SW480 (cell line): ENCODE measurements at places on chromosomes 5 and 9.

GRCh38 chr5:64680289-64680688, 10.0 kb upstream of the SHISAL2B start:
- no peak for DNase-seq

GRCh38 chr5:159106193-159106568, 6.5 kb upstream of the EBF1 start:
- no peak for DNase-seq

DNA sequence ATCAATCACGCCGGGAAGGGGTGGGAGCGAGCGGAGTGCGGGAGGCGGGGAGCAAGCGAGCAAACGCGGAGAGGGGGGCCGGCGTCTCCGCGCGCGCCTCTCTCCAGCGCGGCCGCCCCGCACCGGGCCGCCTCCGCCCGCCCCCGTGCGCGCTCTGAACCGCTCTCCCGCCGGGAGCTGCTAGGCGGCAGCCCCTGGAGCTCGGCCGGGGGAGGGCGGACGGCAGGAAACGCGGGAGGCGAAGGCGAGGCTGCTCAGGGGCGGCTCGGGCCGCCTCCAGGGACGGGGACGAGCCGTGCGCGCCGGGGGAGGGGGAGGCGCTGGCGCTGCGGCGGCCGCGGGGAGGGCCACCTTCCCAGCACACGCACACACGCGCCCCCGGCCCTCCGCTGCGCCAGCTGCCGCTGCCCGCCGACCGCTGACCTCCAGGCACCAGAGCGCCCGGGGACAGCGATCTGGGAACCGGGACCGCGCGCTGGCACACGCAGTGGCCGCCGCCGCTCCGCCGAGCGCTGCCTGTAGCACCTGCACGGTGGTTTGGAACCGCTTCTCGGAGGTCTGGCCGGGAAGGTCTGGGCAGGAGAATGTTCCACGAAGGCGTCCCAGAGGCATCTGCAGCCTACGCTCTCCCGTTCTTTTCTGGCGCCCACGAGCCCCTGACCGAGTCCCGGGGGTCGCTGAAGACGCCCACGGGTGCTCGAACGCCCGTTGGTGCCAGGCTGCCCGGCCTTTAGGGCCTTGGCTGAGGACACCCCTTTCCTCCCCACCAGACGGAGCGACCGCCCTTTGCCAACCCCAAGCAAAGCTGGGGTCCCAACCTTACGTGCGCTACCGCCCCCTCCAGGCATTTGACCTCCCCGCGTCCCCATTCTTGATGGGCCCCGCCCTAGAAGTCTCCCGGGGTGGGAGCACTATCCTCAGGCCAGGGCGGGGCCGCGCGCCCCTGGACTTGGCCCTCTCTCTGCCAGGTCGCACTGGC, at the start of gene GABBR2:
TSS of gene GABBR2 (minus strand) at position 3 of the 979 bp plus-strand sequence. CDS start 198 bp downstream, outside the sequence.
- no peak for DNase-seq

GRCh38 chr5:65066387-65067146, 297.8 kb downstream of the CWC27 start:
- no peak for DNase-seq

DNA sequence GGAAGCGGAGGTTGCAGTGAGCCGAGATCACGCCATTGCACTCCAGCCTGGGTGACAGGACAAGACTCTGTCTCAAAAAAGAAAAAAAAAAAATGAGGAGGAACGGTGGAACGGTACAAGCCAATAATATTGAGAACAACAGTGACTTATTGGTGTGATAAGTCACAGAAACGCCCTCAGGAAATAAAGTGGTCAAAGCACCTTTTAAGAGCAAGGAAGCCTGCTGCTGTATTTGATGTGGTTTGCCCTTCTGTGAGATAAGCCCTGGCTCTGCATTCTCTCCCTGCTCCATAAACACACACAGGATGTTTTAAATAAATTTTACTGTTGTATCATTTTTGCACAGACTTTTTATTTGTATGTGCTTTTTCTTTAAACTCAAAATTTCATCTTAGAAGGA, 269.9 kb upstream of the MSX2 start:
- peak; percentile 99 for DNase-seq
